ENCODE measurements at places on chromosomes 5 and 9.

DNA sequence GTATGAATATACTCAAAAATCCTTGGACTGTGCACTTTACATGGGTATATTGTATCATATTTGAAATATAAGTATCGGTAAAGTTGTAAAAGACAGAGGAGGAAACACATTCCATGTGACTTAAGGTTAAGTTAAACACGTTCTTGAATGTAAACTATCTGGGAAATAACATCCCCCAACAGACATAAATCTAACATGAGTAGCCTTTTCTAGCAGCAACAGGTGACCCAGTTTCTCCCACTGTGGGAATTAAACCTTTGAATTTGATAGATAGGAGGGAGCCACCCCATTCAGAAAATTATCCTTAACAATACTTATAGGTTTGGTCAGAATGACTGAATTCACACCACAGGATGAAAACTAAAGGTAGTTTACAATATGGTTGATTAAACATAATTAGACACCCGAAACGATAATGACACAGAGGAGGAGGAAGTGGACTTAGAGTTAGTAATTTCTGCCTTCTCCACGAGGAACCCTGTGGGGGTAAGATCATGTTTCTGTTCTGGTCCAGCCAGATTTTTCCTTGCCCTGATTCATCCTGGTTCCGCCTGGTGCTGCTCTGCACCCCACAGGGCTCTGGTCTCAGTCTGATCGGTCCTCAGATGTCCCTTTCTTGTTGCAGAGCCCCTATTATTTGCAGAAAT is 84.6 kb upstream of the DNAH5 start:
- no peak for DNase-seq

DNA sequence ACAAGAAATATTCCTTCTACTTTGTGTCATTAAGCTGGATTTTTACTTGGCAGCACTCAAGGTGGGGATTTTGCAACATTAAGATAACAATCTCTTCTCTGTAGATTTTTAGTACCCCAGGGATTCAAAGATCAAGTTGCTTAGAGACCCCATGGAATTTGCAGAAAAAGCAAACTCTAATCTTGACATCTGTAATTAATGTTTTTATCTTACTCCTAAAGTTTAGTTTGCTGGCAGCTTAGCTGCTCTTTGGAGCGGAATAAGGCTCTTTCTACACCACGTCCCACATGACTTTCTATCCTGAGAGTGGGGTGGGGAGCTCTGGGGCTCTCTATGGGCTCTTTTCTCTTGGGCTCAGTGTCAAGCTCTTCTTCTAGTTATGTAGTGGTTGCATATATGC is 21.7 kb upstream of the SPDL1 start:
- DNase-seq, result no peak

DNA sequence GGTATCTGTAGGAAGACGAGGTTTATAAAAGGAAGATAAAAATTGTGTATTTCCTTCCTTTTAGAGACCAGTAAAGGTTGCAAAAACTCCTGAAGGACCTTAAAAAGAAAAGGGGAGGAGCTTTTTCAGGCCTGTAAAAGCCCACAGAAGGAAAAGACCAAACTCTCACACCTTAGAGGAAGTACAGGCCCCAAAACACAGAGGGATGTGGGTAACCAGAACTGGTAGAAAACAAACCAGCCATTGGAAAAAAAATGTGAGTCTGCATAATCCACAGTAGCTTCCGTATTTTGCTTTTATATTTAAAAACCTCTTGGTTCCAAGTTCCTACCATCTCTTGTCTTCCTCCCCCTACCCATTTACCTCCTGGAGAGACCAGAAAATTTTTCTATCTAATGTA is 8.5 kb downstream of the GIN1 start:
- no peak for DNase-seq

DNA sequence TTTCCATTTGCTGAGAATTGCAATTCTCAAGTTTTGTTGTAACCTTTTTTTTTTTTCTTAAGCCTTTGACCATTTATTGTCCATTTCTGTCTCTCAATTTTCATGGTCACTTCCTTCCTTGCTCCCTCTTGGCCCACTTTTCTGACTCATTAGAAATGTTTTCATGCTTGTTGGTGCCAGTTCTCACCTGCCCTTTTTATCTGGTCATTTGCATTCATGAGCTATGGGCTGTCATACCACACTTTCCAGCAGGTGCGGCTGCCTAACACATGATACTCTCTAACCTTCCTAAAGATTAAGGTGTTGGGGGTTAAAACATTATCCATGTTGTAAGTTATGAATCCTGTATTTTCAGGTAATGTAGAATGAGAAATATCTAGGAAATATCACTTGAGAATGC is 150.5 kb upstream of the TLX3 start:
- no peak for DNase-seq

DNA sequence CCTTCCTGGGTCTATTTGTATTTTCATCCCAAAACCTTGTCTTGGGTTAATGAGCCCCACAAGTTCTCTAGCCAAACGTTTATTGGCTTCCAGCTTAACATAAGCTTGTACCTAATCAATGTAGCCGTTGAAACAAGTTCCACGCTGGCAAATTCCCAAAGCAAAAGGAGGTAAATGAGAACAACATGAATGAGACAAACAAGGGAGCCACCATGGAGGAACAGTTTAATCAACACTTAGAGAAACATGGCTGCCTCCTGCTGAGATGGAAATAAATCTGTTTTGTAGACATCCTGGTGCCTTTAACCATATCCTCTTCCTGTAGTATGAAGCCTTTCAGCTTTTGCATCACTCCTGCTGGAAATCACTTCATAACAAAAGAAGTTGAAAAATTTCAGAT is 166.6 kb upstream of the NFIB start:
- no peak for DNase-seq

DNA sequence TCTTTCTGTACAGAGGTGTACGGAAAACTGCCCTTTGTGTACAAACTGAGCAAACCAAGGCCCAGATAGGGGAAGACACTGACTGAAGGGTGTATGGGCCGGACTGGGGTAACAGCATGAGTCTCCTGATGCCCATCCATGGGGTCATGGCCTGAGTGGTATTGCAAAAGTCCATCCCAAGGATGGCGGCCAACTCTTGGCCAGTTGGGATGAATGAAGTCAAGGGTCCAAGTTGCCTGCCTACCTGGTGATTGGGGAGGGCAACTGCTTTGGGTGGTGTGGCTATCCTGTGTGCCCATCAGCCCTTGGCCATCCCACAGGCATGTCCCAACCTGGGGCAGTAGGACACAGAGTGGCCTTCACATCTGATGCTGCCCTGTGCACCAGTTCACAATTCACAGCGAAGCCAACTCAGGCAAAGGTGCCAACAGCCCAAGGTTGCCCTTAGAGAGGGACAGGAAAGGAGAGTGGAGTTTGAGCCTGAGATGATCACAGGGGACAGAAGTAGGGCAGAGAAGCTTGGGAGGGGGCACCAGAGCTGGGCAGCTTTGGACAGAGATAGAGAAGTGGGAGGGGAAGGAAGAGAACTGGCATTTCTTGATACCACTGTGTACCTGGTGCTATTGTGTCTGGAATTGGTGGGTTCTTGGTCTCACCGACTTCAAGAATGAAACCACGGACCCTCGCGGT is 46.6 kb downstream of the COL15A1 start:
- no peak for DNase-seq

- no peak for DNase-seq
Measured at GRCh38 chr9:28678097-28678496, 1104.8 kb upstream of the C9orf72 start.
